ENCODE measurements at places on chromosomes 4 and X. TPM values are rescaled to one million over a fixed set of nuclear protein-coding genes. Genes with fewer than 3 reads are reported as not detected.
A peak's percentile ranks its signal among the peaks of the same experiment; 100 is the strongest.

DNA sequence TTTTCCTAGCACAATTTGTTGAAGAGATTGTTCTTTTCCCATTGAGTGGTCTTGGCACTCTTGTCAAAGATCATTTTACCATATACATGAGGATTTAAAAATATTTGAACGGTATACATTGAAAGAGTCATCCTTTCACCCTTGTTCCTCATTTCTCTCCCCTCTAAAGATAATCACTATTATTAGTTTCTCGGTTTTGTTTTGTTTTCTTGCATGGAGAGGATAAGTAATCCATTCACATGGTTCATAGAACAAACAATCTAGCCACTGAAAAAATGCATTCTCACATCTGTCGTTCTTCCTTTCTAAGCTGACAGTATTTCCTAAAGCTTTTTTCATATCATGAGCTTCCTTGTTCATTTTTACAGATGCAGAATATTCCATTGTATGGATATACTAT is 39.2 kb upstream of the MSMO1 start:
- no peaks in the 10 kb centered on the region for H3K36me3 ChIP-seq
- no peak for DNase-seq
- no peaks in the 10 kb centered on the region for H3K27me3 ChIP-seq
- H3K4me3 ChIP-seq: no peak overlapping the region

- no peak overlapping the region for H3K4me3 ChIP-seq
- H3K4me1 ChIP-seq: no peaks in the 10 kb centered on the region
- no peak for DNase-seq
- no peaks in the 10 kb centered on the region for H3K27me3 ChIP-seq
Measured at GRCh38 chr4:26525771-26526150, 35.5 kb upstream of the CCKAR start.

DNA sequence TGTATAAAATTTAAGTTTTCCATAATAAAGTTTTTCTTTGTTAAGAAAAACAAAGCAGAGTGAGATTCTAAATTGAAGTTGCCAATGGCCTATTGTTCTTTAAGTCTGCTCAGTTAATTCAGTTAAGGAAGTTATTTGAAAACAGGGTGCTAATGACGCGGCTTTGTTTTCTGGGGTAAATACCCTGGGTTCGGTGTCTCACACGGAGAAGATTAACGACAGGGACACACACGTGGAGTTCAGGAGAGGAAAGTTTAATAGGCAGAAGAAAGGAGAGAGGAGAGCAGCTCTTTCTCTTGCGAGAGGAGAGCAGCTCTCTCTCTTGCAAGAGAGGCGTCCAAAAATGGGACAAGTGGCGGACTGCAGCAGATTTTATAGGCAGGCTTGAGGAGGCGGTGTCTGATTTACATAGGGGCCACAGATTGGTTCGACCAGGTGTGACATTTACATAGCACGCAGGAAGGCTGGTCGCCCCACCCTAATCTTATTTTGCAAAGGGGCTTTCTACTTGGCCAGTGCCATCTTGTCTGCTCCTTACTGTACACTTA is 9.6 kb downstream of the CA5B start:
- no peaks in the 10 kb centered on the region for H3K36me3 ChIP-seq
- H3K4me1 ChIP-seq: no peaks in the 10 kb centered on the region
- no peak for DNase-seq
- no peak overlapping the region for H3K27ac ChIP-seq
- H3K27me3 ChIP-seq: no peaks in the 10 kb centered on the region
- no peak overlapping the region for H3K4me3 ChIP-seq

- H3K27ac ChIP-seq: no peak overlapping the region
- H3K4me1 ChIP-seq: no peaks in the 10 kb centered on the region
- no peak overlapping the region for H3K4me3 ChIP-seq
- no peaks in the 10 kb centered on the region for H3K36me3 ChIP-seq
Measured at GRCh38 chr4:149741186-149741831, 74.3 kb downstream of the IQCM start.

- no peaks in the 10 kb centered on the region for H3K36me3 ChIP-seq
- no peak overlapping the region for H3K27ac ChIP-seq
- no peaks in the 10 kb centered on the region for H3K27me3 ChIP-seq
- no peak overlapping the region for H3K4me3 ChIP-seq
Measured at GRCh38 chrX:48936429-48937053, 17.7 kb upstream of the PIM2 start.

DNA sequence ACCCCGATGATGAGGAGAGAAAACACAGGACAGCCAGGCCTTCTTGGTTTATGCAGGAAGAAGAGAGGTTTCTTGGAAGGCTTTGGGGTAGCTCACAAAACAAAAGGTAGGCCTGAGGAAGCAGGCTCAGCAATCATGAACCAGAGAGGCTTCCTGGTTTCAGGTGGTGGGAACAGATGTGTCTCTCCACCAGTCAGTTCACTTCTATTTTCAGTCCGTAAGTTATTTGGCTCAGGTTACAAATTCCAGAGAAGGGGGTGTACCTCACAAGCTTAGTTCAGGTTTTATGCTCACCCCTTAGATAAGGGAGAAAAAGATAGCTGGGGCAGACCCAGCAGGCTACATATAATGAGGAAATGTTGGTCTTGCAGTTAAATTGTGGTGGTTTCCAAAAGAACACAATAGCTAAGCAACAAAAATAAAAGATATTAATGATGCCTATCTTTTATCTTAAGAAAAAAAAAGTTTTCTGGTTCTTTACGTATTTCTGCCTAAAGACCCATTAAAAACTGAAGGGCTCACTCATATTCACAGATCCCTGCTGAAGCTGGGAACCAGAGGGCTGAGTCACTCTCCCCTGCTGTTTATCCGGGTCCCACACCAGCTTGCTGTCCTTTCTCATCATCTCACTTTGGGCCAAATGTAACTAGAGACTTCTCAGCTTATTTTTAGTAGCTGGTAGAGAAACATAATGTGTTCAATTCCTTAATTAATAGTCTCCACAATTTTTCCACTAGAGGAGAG is 177.0 kb downstream of the CAMK2D start:
- H3K4me3 ChIP-seq: no peak overlapping the region
- no peaks in the 10 kb centered on the region for H3K27me3 ChIP-seq
- no peaks in the 10 kb centered on the region for H3K36me3 ChIP-seq
- H3K4me1 ChIP-seq: no peaks in the 10 kb centered on the region
- DNase-seq: no peak
- no peak overlapping the region for H3K27ac ChIP-seq

- peaks cover 17% of the 10 kb centered on the region for H3K4me1 ChIP-seq
- DNase-seq: peak; percentile 70
- H3K27ac ChIP-seq: peak overlapping the region; percentile 89
- no peaks in the 10 kb centered on the region for H3K27me3 ChIP-seq
- no peaks in the 10 kb centered on the region for H3K36me3 ChIP-seq
Measured at GRCh38 chr4:1290165-1290977, 680 bp downstream of the MAEA start.

DNA sequence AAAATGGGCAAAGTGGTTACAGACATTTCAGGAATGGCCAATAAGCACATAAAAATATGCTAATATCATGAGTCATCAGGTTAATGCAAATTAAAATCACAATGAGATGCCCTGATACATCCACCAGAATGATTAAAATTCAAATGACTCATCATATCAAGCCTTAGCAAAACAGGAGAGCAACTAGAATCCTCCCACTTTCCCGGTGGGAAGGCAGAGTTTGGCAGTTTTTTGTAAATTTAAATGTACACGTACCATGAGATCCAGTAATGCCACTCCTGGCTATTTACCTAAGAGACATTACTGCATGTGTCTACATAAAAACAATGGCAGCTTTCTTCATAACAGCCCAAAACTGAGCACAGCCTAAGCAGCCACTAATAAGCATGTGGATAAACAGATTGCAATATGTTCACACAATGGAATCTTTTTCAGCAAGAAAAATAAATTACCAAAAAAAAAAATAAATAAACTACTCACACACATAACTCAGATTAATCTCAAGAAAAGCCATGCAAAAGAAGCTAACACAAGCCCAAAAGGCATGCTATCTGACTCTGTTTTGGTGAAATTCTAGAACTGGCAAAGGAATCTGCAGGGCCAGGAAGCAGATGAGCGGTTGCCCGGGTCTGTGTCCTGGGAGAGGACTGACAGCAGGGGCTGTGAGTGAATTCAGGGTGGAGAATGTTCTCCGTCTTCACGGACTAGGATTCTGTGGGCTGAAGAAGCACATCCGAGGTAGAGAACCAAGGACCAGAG is 48.8 kb downstream of the AFAP1 start:
- no peaks in the 10 kb centered on the region for H3K36me3 ChIP-seq
- no peak for DNase-seq
- H3K27me3 ChIP-seq: no peaks in the 10 kb centered on the region

DNA sequence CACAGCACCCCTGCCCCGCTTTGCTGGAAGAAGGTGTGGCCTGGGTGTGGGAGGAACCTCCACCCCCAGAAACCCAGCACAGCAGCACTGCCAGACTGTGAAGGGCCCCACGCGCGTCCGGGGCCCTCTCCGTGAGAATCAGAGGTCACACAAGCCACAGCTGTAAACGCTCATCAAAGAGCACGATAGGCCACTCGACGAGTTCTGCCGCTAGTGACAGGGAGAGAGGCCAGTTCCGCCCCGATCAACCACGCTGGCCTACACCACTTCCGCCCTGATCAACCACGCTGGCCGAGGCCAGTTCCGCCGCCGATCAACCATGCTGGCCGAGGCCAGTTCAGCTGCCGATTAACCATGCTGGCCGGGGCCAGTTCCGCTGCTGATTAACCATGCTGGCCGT is 25.9 kb upstream of the ADRA2C start:
- no peaks in the 10 kb centered on the region for H3K27me3 ChIP-seq
- no peak overlapping the region for H3K4me3 ChIP-seq
- H3K4me1 ChIP-seq: no peaks in the 10 kb centered on the region
- H3K36me3 ChIP-seq: no peaks in the 10 kb centered on the region
- peak; percentile 8 for DNase-seq
- H3K27ac ChIP-seq: no peak overlapping the region

- peaks cover 8% of the 10 kb centered on the region for H3K27me3 ChIP-seq
- DNase-seq: no peak
- H3K4me3 ChIP-seq: no peak overlapping the region
- H3K27ac ChIP-seq: no peak overlapping the region
Measured at GRCh38 chrX:150298841-150299551, 64.1 kb upstream of the MAMLD1 start.

GRCh38 chr4:27129871-27130366 is 269.3 kb downstream of the STIM2 start:
- no peak overlapping the region for H3K4me3 ChIP-seq
- H3K27me3 ChIP-seq: no peaks in the 10 kb centered on the region
- H3K4me1 ChIP-seq: no peaks in the 10 kb centered on the region
- H3K36me3 ChIP-seq: no peaks in the 10 kb centered on the region
- H3K27ac ChIP-seq: no peak overlapping the region

DNA sequence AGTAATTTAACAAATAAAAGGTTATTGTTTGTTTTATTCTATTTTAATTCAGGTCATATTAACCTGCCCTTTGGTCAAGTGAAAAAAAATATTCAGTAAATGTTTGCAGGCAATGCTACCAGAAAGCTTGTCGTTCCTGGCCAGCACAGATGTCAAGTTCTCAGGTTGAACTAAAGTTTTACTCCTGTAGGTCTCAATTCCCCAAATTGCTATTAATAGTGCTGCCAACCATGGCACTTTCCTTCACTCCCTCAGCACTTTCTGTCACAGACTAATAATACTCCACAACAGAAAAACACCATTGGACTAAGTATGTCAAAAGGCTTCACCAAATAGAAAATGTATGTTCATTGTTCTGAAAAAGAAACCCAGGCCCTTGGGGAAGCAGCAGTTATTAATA is 79.2 kb upstream of the C4orf54 start:
- H3K27me3 ChIP-seq: no peaks in the 10 kb centered on the region
- H3K36me3 ChIP-seq: no peaks in the 10 kb centered on the region
- no peak overlapping the region for H3K4me3 ChIP-seq
- DNase-seq: peak; percentile 16

- no peak overlapping the region for H3K27ac ChIP-seq
- H3K27me3 ChIP-seq: peaks cover 3% of the 10 kb centered on the region
Measured at GRCh38 chrX:30308263-30309138, 689 bp downstream of the NR0B1 start.

- no peak overlapping the region for H3K27ac ChIP-seq
- DNase-seq: no peak
- no peaks in the 10 kb centered on the region for H3K36me3 ChIP-seq
- no peaks in the 10 kb centered on the region for H3K4me1 ChIP-seq
Measured at GRCh38 chr4:138788857-138789256, 226.7 kb upstream of the NOCT start.

DNA sequence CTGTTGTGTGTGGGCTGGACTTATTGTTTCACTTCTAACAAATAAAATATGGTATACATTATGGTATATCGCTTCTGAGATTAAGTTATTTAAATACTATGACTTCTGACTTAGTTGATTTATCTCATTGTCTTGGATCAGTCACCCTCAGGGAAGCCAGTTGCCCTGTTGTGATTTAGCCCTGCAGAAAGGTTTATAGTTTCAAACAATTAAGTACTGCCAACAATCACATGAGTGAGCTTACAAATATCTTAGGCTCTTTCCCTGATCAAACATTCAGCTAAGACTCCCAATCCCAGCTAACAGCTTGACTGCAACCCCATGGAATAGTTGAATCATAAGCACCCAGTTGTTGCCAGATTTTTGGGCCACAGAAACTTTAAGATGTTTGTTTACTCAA is 85.4 kb downstream of the MAGEC1 start:
- no peaks in the 10 kb centered on the region for H3K27me3 ChIP-seq
- H3K4me1 ChIP-seq: no peaks in the 10 kb centered on the region
- H3K36me3 ChIP-seq: no peaks in the 10 kb centered on the region
- no peak overlapping the region for H3K4me3 ChIP-seq
- no peak for DNase-seq

- no peak overlapping the region for H3K4me3 ChIP-seq
- H3K4me1 ChIP-seq: no peaks in the 10 kb centered on the region
- no peak overlapping the region for H3K27ac ChIP-seq
- no peaks in the 10 kb centered on the region for H3K27me3 ChIP-seq
- no peaks in the 10 kb centered on the region for H3K36me3 ChIP-seq
Measured at GRCh38 chr4:174681723-174682300, 147.2 kb downstream of the GLRA3 start.

- H3K4me1 ChIP-seq: peaks cover 27% of the 10 kb centered on the region
- H3K27ac ChIP-seq: no peak overlapping the region
- H3K27me3 ChIP-seq: no peaks in the 10 kb centered on the region
- H3K4me3 ChIP-seq: no peak overlapping the region
- no peaks in the 10 kb centered on the region for H3K36me3 ChIP-seq
Measured at GRCh38 chr4:3467601-3468031, 4.5 kb downstream of the DOK7 start.

DNA sequence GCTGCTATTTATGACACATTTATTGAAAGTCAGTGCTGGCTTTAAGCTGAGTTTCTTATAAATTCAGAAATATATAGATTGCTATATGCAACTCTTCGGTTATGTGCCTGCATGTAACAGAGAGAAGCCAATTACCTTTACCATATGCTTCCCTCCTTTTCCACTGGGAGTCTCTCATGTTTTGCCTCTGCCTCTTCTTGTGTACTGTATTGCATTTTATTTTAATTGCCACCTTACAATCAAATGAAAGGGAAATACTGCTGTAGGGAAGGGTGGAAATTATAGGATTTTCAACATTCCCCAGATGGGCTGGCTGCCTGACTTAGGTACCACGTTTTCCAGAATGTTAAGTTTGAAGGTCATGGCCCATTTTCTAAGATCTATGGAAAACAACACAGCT is 655.4 kb upstream of the SLIT2 start:
- no peak overlapping the region for H3K27ac ChIP-seq
- no peaks in the 10 kb centered on the region for H3K36me3 ChIP-seq
- H3K4me3 ChIP-seq: no peak overlapping the region
- no peaks in the 10 kb centered on the region for H3K27me3 ChIP-seq

GRCh38 chr4:4328840-4329239 is 38.8 kb downstream of the ZBTB49 start:
- no peaks in the 10 kb centered on the region for H3K4me1 ChIP-seq
- H3K27ac ChIP-seq: no peak overlapping the region
- H3K27me3 ChIP-seq: no peaks in the 10 kb centered on the region

ARMCX2 gene
- 17.9 TPM for total RNA-seq

PRKG2 gene
- 0.59 TPM for total RNA-seq

EOLA2 gene
- total RNA-seq: 13.4 TPM

FAM47A gene
- total RNA-seq: not detected

RIBC1 gene
- 0.51 TPM for total RNA-seq

HEPH gene
- 0.31 TPM for total RNA-seq
